ENCODE measurements at places on chromosomes 2 and 18.
A peak's percentile ranks its signal among the peaks of the same experiment; 100 is the strongest.

GRCh38 chr2:202120828-202121227 lies 47.8 kb downstream of the KIAA2012 start:
- no peak for DNase-seq

GRCh38 chr2:13255485-13255884 lies 538.7 kb downstream of the TRIB2 start:
- no peak for DNase-seq

GRCh38 chr18:63271881-63272299 lies 47.7 kb downstream of the BCL2 start:
- no peak for DNase-seq

DNA sequence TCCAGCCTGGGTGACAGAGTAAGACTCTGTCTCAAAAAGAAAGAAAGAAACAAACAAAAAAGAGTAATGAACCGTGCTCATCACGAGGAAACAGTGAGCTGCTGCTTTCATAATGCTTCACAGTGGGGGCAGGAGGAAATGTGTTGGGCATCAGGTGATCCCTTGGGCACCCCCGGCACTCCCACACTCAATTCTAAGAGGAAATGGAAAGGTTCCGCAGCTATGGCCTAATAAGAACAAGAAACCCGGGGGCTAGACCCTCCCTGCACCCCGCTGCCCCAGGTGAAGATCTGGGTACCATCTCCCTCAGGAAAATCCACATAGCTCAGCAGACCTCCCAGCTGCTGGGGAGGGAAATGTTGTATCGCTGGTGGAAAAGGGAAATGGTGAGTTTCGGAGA lies 118.9 kb downstream of the LPIN1 start:
- DNase-seq, result no peak

- no peak for DNase-seq
Measured at GRCh38 chr2:36789181-36789804, 92.8 kb downstream of the VIT start.

DNA sequence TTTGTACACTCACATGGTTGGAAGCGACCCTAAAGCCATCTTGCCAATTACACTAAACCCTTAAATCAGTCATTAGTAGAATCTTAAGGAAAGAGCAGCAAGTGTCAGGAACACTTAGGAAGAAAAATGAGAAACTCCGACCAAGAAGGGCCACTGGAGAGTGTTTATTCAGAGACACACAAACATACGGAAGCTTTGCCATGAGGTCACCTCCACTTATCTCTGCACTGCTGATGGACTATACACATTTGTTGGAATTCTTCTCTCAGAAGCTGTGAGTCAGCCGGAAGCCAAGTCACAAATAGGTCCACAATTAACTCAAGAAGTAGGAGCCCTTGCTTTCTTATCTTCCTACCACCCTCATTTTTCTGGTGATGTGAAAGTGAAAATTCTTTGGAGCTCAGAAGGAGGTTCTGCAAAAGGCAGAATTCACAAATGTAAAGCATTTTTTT lies 21.6 kb downstream of the BMP10 start:
- peak; percentile 86 for DNase-seq

DNA sequence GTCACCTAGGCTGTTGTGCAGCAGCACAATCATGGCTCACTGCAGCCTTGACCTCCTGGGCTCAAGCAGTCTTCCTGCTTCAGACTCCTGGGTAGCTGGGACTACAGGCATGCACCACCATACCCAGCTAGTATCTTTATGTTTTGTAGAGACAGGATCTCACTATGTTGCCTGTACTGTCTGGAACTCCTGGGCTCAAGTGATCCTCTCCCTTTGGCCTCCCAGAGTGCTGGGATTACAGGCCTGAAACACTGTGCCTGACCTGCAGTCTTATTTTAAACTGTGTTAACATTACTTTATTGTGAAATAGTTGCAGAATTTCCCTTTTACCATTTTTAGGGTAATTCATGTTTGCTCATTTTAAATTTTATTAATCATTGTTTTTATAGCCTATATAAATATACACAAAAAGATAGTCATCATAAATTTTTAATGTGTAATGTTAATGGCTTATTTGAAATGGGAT lies 24.6 kb downstream of the EML4 start:
- no peak for DNase-seq

DNA sequence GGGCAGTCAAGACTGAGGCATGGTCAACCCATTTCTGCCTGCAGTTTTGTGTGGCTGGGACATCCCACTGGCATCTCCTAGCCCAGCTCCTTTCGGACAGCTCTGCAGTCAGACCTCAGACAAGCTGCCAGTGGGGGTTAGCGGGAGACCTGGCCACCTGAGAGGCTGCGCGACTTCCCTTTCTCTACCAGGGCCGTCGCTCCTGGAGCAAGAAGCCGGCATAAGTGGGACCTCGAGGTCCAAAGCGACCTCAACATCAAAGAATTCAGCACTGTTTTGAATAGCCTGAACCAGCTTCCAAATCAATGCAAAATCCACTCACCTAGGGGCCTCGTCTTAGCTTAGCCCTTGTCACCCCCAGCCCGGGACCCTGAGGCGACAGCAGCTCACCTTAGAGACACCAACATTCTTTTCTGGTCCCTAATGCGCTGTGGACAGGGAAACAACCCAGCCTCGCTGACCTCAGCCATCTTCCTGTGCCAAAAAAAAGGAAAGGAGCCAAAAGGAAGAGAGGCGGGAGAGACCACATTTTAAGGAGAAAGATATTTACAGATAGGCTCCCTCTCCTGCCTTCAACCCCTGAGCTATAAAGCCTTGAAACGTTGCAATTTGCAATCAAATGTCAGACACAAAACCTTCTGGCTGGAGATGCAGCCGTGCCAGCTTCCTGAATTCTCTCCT lies 81.2 kb downstream of the GFPT1 start:
- no peak for DNase-seq

DNA sequence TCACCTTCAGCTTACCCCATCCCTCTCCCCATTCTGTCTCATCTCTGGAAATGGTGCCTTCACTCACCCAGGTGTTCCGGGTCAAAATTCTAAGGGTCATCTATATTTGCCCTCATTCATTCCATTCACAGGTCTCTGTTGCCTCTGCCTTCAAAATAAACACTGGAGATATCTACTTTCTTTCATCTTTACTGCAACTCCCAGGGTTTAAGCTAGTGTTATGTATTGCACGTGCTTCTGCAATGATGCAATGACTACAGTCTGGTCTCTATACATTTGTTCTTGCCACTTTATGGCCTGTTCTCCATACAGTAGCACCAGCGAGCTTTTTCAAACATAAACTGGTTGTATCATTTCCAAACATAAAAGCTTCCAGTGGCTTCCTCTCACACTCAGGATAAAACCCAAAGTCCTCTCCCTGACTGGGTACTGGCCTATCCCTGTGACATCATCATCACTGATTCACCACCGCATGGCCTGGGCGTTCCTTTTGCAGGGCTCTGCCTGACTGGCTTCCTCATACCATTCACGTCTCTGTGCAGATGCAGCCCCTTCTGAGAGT lies 14.3 kb downstream of the DSG2 start:
- peak; percentile 90 for DNase-seq
